ENCODE measurements at places on chromosomes 11 and 22.

GRCh38 chr22:24414523-24414922 lies 12.9 kb upstream of the ADORA2A start:
- DNase-seq, result no peak

DNA sequence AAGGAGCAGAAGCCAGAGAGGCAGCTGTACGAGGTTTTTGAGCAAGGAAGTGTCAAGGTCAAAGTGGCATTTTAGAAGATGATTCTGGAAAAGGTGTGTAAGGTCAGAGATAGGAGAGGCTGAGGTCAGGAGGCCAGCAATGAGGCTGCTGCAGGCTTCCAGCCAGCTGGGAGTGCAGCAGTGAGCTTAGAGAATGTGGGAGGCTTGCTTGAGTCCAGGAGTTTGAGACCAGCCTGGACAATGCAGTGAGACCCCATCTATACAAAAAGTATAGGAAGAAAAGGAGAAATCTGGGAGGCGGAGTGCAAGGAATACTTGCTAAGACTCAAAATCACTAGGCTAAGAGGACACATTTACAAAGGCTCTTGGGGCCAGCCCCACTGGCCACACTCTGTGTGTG lies 96.5 kb downstream of the GRIK4 start:
- no peak for DNase-seq

DNA sequence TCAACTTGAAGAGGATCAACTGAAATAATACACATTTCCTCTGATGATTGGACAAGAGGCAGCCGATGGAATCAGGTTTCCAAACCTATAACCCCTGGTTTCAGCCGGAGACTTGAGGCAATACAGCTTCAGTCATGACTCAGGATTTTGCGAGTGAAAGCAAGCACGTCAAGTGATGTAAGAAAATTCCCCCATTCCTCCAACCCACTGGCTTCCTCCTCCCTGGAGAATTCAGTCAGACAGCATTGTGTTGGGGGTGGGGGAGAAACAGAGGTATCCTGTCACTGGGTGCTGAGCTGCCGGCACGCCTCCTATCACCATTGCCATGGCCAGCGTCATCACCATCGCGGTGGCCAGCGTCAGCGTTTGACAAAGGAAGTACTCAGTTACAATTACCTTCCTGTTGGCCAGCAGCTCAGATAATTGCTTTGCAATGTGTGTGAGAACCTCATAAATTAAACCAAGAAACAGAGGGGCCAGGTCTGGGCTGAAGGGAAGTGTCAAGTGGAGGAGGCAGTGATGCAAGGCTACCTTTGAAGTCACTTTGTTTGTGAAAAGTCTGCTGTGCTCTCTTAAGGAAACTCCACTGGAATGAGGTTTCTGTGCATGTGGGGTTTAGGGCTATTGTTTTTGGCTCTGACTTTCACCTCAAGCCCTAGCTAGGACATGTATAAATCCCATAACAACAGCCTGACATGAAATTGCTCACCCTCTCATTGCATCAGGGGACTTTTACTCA lies 50.2 kb downstream of the LIF start:
- DNase-seq, result no peak

DNA sequence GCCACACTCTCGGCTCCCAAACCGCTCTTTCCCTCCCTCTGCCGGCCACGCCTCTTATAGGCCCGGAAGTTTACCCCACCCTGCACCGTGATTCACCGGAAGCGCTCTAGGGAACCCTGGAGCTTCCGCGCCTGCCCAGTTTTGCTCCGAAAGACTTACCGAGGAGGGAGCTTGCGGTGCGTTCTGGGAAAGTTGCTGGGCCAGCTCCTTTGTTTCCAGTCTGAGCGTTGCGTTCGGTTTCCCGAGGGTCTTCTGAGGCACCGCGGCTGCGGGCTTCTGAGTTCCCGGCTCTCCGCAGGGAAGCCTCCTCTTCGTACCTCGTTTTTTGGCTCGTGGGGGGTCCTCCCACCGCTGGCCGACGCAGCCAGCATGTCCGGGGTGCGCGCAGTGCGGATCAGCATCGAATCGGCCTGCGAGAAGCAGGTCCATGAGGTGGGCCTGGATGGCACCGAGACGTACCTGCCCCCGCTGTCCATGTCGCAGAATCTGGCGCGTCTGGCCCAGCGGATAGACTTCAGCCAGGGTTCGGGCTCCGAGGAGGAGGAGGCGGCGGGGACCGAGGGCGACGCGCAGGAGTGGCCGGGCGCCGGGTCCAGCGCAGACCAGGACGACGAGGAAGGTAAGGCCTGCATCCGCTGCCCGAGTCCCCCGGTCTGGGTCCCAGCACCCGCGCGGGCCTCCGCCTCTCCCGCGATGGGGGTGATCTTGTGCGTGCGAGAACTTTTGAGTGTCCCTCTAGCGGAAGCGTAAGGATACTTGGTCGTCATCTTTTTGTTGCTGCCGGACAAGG lies at the start of gene MED17:
TSS of gene MED17 (plus strand) at position 138 of the 790 bp plus-strand sequence. CDS start at position 370, 232 bp downstream.
- peak; percentile 76 for DNase-seq

GRCh38 chr22:35332278-35332677 lies 32.6 kb downstream of the TOM1 start:
- DNase-seq, result no peak

DNA sequence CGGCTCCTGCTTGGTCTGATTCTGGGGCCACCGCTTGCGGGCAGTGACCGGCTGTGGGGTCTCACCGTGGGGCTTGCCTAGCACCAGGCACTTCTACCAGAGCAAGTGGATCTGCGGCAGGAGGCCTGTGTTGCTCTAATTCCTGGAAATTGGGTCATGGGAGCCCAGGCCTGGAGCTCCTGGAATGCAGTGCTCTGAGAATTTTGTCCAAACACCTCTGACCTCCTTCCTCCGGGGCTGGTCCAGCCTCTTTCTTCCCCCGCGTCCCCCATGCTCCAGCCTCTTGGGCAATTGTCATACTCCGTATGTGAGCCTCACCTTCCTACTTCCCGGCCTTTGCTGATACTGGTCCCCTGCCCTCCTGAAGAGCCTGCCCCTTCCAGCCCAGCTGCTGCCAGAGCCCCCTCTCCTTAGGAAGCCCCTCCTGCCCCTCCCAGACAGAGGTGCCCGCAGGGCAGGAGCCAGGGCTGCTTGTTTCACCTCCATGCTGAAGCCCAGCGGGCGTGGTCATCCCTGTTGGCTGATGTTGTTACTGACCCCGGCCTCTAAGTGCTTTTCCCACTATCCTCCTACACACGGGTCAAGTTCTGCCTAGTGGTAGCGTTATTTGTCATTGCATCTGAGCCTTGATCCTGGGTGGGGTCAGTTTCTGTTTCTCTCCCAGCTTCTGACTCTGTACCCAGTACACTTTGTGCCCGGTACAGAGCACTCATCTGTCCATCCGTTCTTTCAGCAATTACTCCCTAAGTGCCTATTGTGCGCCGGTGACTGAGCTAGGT lies 9.6 kb downstream of the MGAT3 start:
- no peak for DNase-seq

GRCh38 chr11:46345881-46346484 lies 1.3 kb upstream of the DGKZ start:
- DNase-seq, result no peak

Data from stimulated activated CD8-positive, alpha-beta memory T cell treated with anti-CD3 and anti-CD28 coated beads, Interleukin-2, amount 100 ng/mL, for 1 hour (primary cell).